Pericardium fibroblast (primary cell): ENCODE measurements at places on chromosomes 5 and 9. TPM values are rescaled to one million over a fixed set of nuclear protein-coding genes. Genes with fewer than 3 reads are reported as not detected.

Gene CXCL14
- total RNA-seq: 0.58 TPM in 1 of 2 replicates, not detected in the other

Gene ZBTB43
- total RNA-seq: 5.3 and 6.7 TPM in 2 replicates

Gene MARCOL
- total RNA-seq: not detected in 2 replicates

Gene GAS1
- 237 and 238 TPM in 2 replicates for total RNA-seq

Gene C9orf153
- total RNA-seq: not detected in 2 replicates

Gene OGN
- 30.7 and 78.1 TPM in 2 replicates for total RNA-seq

Gene AP3S1
- 132 and 248 TPM in 2 replicates for total RNA-seq

Gene SLC25A48
- total RNA-seq: not detected in 2 replicates

Gene ANKRD55
- total RNA-seq: not detected in 2 replicates

Gene ACOT12
- not detected in 2 replicates for total RNA-seq

Gene MTRR
- total RNA-seq: 10.7 and 24.0 TPM in 2 replicates

Gene SCGB3A2
- not detected in 2 replicates for total RNA-seq

Gene ARHGEF37
- 0.43 and 3.2 TPM in 2 replicates for total RNA-seq

Gene IFNA2
- not detected in 2 replicates for total RNA-seq

Gene CATSPER3
- total RNA-seq: not detected in 2 replicates

Gene NUTM2F
- not detected in 2 replicates for total RNA-seq

Gene FCN2
- not detected in 2 replicates for total RNA-seq

Gene IL13
- total RNA-seq: not detected in 2 replicates

Gene DIAPH1
- total RNA-seq: 20.5 and 27.1 TPM in 2 replicates

Gene ECSCR
- 1.0 and 1.5 TPM in 2 replicates for total RNA-seq

Gene ADAMTSL1
- 14.8 and 37.4 TPM in 2 replicates for total RNA-seq

Gene TRPM6
- under 0.01 TPM in 1 of 2 replicates, not detected in the other for total RNA-seq

Gene ACER2
- total RNA-seq: 0.26 and 2.7 TPM in 2 replicates

Gene ZFP37
- total RNA-seq: 0.58 and 1.5 TPM in 2 replicates

Gene ZNF618
- total RNA-seq: 5.0 and 5.5 TPM in 2 replicates

Gene DELE1
- total RNA-seq: 53.2 and 55.7 TPM in 2 replicates
